ENCODE measurements at places on chromosomes 2 and 18.

GRCh38 chr2:191255756-191256312, 10.6 kb downstream of the MYO1B start:
- no peak for DNase-seq

GRCh38 chr18:48194591-48195181, 214.5 kb downstream of the ZBTB7C start:
- DNase-seq: no peak

DNA sequence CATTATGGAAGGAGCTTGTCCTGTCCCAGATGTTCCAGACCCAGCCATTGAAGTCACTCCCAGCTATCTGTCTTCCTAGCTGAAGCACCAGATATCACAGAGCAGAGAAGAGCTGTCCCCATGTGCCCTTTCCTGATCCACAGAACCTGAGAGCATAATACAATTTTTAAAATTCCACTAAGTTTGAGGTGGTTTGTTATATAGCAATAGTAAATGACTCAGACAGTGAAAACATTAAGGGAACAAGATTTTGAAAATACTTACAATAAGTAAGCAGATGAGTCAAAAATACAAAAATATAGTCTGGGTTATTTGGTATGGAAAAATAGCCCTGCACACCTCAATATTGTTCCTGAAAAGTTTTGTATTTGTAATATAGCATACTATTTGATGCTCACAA, 85.8 kb upstream of the GLS start:
- no peak for DNase-seq

DNA sequence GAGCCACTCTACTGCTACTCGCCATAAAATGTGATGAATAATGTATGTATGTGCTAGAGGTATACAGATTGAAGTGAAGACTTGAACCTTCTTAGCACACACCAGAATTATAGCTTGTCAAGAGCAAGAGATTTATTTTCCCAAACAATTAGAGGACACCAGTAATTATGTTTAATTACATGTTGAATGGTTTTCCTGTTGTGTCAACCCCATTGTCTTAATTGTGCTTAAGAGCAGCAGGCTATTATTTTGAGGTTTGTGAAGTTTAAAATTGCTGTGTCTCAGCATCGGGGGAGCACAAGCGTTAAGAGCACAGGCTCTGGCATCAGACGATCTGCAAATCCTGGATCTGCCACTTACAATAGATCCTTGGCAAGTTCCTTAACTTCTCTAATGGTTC, 29.0 kb downstream of the KIF5C start:
- DNase-seq: no peak

DNA sequence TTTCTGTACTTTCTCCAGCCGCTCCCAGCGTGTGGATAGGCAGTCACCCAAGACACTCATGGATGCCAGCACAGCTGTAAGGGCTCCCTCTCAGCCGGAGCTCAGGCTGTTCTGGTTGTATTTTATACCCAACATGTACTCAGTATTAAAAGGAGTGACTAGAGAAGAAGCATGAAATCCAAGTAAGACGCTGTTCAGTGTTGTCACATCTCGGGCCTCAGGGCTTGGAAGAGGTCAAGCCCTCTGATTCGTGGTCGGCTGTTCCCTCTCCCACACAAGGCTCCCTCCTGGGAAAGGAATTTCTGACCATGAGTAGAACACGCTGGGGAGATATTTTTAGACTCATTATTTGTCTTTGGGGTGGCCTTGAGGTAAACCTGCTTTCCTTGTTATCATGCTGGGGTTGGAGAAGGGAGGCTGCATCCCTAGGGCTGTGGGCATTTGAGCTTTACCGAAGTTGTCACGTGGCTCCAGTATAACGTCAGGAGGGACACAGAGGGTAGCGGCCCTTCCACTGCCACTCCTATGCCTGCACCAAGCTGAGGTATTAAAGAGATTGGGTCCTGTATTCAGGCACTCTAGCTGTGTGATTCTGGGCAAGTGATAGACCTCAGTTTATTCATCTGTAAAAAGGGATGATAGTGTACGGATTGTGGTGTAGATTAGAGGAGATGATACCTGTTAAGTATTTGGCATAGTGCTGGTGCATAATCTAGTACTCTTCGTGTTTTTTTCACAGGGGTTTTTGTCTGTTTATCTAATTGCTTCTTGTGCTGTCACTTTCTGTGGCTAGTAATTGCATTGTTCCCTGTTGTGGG, 34.1 kb downstream of the HK2 start:
- no peak for DNase-seq

- DNase-seq: no peak
These were observed 52.8 kb upstream of the ITGA6 start for GRCh38 chr2:172374318-172375240.

DNA sequence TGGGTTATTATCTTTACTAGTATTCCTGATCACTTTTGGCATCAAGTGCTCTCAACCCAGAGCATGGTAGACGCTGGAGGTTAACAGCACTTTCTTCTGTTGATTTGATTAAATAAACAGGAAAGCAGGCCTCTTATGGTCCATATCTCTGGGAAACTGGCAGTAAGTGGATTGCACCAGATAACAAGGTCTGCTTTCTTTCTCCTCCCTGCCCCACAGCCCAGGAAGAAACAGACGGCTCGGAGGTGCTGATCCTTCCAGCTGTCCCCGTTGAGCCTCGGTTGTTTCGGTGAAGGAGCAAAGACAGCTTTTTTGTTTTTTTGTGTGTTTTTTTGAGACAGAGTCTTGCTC, 100.8 kb upstream of the KCTD1 start:
- no peak for DNase-seq

DNA sequence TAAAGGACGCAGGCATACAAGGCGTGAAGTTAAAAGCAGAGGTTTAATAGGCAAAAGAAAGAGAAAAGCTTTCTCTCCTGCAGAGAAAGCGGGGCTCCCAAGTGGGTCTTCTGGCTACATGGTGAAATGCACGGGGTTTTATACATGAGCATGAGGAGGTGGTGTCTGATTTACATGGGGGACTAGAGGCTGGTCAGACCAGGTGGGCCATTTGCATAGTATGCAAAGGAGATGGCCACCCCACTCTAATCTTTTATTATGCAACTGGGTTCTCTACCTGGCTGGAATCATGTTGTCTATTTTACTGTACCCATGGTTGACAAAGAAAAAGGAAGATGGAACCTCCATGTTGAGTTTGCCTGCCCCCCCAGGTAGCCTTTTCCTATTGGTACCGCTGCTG, 356.2 kb downstream of the KCNJ3 start:
- DNase-seq: no peak

DNA sequence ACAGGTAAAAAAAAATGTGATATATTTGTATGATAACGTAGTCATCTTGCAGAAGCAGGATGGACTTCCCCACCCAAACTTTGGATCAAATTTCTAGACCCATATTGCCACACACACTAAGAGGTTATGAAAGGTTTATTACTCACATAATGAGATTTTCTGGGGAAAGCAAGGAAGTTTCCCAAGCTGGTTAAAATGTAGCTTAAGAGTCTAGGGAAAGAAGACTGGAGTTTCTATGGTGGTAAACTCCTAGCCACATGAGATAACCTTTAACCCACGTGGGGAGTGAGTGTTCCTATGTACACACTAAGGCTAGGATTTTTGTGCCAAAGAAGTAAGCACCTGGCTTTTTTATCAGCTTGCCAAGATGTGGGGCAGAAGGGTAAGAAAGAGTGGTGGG, 335.7 kb upstream of the UBE2E3 start:
- DNase-seq: no peak

DNA sequence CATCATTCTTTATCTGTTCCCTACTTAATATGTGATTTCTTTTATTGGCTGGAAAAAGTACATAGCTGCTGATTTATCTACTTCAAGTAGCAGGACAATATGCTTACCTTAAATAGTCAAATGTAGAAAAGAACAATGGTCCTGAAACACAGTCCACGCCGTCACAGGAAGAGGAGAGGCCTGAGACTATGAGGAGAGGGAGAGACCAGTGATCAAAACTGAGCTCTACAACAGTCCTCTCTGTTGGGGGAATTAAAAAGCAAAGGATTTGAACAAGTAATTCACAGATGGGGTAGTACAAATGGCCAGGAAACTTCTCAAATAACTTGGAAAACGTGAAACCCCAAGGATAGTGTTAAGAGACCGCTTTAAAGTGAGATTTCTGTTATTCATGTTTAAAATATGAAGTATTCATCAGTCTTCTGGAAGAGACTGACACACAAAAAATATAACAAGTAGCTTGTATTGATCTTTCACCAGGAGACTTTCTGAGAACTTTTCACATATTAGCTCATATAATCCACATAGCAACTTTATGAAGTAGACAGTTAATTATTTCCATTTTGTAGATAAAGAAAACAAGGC, 20.2 kb downstream of the SCYGR8 start:
- no peak for DNase-seq

DNA sequence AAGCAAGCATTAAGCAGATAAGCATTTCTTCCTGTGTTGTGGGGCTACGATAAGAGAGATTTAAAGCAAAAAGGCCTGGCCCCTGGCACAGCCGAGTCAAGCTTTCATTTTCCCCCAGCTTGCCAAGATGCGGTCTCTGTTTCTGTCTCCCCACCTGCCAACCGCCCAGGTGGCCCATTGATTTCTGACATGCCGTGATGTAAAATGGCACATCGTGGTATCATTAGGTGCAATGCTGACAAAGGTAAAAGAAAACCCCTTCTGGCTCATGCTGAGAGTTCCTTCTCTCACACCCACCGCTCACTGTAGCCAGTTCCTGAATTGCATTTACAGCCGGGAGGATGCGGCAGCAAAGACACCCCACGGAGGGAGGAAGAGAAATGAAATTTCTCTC, 62.8 kb downstream of the BOD1L2 start:
- DNase-seq: no peak

- no peak for DNase-seq
These were observed 82.5 kb downstream of the SPRED2 start for GRCh38 chr2:65349863-65350262.

GRCh38 chr2:240581811-240582210, 4.7 kb upstream of the CAPN10 start:
- no peak for DNase-seq

GRCh38 chr18:25360301-25360899, 8.4 kb upstream of the ZNF521 start:
- no peak for DNase-seq

GRCh38 chr18:23451491-23451890, 1.6 kb upstream of the RIOK3 start:
- DNase-seq: no peak

GRCh38 chr2:213221957-213222356, 62.3 kb upstream of the SPAG16 start:
- no peak for DNase-seq

- no peak for DNase-seq
These were observed 11.9 kb downstream of the BCL2 start for GRCh38 chr18:63307551-63308200.

- no peak for DNase-seq
These were observed 74.9 kb upstream of the AGAP1 start for GRCh38 chr2:235418918-235419317.

GRCh38 chr2:226489775-226490541, 309.7 kb downstream of the IRS1 start:
- DNase-seq: no peak

GRCh38 chr18:12031846-12032245, 50.5 kb downstream of the IMPA2 start:
- DNase-seq: no peak

DNA sequence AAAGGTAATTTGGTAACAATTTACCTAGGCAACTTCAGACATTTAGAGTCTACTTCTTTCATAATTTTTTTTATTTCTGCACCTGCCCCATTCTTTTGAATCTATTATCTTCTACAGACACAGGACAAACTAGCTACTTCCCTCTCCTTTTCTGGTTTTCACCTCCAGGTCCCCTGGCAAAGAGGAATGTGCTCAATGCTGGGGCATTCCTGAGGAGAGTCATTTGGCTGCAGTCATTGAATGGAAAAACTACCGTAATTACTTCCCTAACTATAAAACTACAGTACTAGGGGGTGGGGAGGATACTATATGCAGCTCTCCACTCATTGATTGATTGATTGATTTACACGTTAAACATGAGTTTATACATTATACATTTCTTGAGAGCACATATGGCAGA, 11.2 kb upstream of the ARHGAP28 start:
- DNase-seq: no peak

DNA sequence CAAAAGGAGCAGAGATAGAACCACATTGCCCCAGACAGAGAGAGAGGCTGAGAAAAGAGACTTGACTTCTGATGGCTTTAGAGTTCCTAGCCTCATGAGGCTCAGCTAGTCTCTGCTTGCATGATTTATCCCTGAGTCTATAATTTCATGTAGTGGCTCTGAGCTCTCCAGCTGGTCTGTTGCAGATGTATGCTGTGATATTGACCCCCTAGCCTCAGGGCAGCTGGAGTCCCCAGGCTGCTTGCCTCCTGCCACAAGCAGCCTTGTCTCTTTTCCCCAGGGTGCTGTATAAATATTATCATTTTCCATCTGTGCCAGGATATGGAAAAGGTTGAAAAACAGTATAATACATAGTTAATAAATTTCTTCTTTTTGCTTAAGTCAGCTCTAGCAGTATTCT, 467.6 kb upstream of the CWC22 start:
- DNase-seq: no peak
